ENCODE measurements at places on chromosomes 13 and 19. TPM values are rescaled to one million over a fixed set of nuclear protein-coding genes. Genes with fewer than 3 reads are reported as not detected.

The RUBCNL gene
- 1.9 TPM for polyA plus RNA-seq

The ZNF805 gene
- polyA plus RNA-seq, result 5.2 TPM

The GPC5 gene
- polyA plus RNA-seq, result 3.5 TPM

The HCN2 gene
- polyA plus RNA-seq, result 0.27 TPM

The C19orf38 gene
- polyA plus RNA-seq, result 2.4 TPM

The MAG gene
- polyA plus RNA-seq, result 2.6 TPM

The MRPS31 gene
- 39.6 TPM for polyA plus RNA-seq

The HIPK4 gene
- 0.14 TPM for polyA plus RNA-seq

GRCh38 chr19:35539314-35539713 is 6.1 kb downstream of the GAPDHS start:
- no peak for DNase-seq

DNA sequence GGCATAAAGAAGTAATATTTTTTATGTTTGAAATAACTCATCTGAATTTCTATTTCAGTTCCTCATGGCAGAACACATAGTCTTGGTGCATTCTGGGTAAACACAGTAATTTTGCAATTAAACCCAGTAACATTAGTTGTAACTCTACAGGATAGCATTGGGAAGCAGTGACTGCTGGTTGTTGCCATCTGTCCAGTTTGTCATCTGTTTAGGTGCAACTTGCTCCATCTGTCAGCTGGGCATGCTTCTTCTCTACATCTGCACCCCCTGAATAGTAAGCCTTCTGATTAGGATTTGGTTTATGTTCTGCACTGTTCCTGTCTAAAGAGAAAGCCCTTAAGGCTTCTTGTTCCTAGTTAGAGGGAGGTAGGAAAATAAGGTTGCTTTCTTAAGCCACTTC is 63.5 kb upstream of the CSNK1A1L start:
- no peak for DNase-seq

- DNase-seq, result no peak
These were observed 71.8 kb downstream of the CCDC70 start for GRCh38 chr13:51933466-51934058.

- no peak for DNase-seq
These were observed 270.6 kb downstream of the PCDH20 start for GRCh38 chr13:61144834-61145593.

DNA sequence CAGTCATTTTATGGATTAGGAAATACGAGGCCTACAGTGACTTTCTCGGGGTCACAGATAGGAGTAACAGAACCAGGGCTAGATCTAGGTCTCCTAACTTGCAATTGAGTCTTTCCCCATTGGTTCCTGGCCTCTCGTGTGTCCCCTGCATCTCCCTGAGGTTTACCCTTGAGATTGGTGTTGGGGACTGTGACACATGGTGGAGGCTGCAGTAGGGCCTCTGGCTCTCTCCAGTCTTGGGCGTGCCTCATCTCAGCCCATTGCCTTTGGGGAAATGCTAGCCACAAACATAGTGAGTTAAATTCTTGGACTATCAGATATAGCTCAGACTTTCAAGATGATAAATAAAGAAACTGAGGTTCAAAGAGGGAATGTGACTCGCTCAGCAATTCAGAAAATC is 212.1 kb downstream of the KCNRG start:
- no peak for DNase-seq

GRCh38 chr13:48532506-48533499 is at the start of gene RCBTB2:
Gene RCBTB2, minus strand, starts transcription at chr13:48533080. Its CDS starts 11,141 bp downstream, at chr13:48521939.
- peak; percentile 99 for DNase-seq

- no peak for DNase-seq
These were observed 71.5 kb downstream of the GGACT start for GRCh38 chr13:100517135-100517534.

GRCh38 chr19:58338825-58339558 is 12.2 kb downstream of the ZSCAN22 start:
- DNase-seq, result no peak

DNA sequence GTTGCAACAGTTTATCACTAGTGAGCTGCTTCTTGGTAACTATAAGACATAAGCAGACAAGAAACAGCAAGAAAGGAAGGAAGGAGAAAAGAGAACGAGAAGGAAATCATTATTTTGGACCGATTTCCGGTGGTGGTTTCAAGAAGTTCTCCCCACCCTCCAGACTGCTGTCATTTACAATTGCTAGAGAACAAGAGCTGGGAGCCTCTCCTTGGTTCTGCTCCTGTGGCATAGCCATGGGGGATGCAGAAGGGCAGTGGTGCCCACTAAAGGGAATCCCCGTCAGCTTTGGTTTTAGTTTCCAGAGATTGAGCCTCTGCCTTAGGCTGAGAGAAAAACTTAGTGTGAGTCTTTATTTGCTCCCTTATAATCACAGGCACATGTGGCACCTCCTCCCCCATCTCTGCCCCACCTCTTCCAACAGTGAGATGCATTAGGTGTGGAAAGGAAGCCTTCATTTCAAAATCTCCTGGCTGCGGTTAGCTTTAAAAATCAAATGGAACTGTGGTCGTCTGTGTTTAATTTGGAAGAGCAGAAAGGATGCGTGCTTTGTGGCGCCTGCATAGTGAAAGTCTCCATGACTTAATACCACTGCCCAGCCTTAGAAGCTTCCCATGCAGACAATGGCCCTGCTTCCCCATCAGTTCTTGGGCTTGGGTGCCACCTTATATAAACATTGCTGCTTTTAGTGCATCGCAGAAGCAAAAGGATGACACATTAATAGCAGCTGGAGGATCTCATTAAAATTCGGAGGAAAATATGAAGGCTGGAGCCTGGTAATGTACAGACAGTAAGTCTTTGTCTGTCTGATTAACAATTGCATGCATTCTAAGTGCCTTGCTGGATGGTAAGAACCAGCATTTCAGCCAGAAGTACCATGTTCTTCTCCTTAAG is 25.0 kb downstream of the LRCH1 start:
- no peak for DNase-seq

DNA sequence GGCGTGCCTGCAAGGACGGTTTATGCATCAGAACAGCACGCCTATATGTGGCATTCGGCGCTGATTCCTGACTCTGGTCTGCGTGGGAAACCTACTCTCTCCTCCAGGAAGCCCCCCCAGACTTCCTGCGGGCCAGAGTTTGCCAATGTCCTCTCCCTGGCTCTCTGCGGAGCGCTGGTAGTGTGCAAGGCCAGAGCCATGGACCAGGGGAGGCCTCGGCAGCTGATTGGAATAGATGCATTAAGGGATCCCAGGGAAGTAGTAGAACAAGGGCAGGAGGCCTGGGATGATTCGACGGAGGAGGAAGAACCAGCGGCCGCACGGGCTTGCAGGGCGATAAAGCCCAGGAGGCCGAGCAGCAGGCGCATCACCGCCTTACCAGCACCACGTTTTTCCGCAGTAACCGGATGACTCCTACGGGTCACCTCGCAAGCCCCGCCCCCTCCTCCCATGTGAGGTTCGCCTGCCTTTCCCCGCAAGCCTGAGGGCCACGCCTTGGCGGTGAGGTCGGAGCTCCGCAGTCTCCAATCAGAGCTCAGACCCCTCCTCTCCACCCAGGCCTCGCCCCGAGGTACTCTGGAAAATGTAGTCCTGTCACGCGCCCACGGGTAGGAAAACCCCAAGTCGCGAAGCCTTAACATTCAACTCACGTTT is 5.0 kb downstream of the CLEC11A start:
- no peak for DNase-seq

GRCh38 chr13:42760951-42761350 is 20.4 kb upstream of the FAM216B start:
- DNase-seq, result no peak

GRCh38 chr19:18046059-18046718 is 38.2 kb downstream of the ARRDC2 start:
- no peak for DNase-seq

DNA sequence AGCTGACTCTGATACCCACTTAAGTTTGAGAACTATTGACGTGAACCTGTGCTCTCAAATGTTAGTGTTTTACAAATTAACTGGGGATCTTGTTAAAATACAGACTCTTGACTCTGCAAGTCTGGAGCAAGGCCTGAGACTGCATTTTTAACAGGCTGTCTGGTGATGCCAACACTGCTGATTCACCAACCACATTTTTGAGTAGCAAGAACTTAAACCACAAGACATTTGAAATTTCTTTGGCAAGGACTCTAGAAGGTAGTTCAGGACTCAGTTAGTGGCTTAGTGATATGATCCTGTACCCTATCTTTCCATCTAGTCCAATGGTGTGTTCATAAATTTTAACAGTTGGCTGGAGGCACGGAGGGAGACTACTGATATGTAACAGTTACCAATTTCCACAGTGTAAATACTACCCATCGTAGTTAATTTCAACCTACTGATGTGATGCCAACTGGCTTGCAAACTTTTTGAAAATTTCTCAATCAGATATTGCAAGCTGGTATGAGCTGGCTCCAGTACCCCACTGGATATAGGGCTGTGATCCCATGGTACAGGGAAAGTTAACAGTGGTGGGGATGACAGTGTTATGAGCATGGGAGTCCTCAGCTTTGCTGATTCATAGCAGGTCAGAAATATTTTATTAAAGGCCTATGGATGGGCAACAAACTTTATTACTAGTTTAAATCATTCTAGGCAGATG is 255.1 kb downstream of the TBC1D4 start:
- no peak for DNase-seq

GRCh38 chr19:11612816-11613511 is 15.7 kb downstream of the ZNF627 start:
- DNase-seq, result no peak

- DNase-seq, result no peak
These were observed 78.0 kb downstream of the GPR12 start for GRCh38 chr13:26682606-26683005.

DNA sequence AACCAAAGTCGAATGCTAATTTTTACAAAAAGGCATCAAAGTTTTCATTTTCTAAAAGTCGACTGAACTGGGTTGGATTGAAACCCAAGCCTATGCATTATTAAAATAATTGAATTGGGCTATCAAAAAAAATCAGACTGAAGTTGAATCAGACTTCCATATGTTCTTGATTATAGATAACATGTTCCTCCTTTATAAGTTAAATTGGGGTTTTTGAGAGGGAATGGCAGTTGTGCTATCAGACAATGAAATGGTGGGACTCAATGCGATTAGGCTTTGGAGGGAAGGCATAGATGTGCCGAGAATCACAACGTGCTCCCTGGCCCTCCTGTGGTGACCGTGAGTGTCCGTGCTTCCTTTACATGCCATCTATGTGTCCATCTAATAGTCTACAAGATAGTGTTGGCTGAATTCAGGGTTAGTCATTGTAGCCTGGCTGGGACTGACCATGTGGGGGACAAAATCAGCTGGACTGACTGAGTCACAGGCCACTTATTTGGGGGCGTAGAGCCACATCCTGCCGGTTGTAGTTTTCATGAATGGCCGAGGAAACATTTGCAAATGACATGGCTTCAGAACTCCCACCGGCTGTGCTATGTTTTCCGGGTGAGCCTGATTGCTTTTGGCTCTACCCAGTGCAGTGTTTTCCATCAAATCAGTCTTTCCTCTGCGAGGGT is 37.1 kb upstream of the OLFM4 start:
- no peak for DNase-seq

DNA sequence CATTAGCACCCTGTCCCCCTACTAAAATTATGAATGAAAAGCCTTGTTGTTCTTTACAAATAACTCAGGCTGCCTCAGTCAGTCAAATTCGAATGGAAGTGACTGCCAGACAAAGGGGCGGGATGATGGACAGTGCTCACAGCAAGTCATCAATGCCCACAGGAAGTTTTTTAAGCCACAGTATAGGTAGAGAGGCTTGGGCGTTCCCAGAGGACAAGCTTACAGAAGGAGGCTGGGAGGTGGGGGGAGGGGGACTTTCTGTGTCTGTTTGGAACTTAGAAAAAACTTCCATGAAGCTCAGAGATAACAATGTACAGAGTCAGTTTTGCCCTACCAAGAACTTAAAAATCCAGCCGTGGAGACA is 18.5 kb upstream of the SPRY2 start:
- no peak for DNase-seq

GRCh38 chr19:19548915-19549759 is 11.1 kb downstream of the CILP2 start:
- DNase-seq, result no peak

DNA sequence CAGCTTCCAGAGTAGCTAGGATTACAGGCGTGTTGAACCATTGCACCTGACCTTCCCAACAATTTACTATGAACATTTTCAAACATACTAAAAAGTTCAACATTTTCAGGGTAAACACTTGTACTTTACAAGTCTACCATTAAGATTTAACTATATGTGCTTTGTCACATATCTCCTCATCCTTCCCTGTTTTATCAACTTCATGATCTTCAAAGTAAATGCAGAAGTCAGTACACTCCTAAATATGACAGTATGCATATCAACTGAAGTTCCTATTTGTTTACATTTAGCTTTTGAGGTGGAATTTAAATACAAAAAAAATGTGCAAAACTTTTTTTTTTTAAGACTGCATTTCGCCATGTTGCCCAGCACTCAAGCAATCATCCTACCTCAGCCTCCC is 18.5 kb downstream of the LNX2 start:
- no peak for DNase-seq

GRCh38 chr19:45901912-45902650 is at the start of gene MYPOP:
Gene MYPOP, minus strand, starts transcription at chr19:45902613. Its CDS starts 840 bp downstream, at chr19:45901773.
- DNase-seq, result no peak

DNA sequence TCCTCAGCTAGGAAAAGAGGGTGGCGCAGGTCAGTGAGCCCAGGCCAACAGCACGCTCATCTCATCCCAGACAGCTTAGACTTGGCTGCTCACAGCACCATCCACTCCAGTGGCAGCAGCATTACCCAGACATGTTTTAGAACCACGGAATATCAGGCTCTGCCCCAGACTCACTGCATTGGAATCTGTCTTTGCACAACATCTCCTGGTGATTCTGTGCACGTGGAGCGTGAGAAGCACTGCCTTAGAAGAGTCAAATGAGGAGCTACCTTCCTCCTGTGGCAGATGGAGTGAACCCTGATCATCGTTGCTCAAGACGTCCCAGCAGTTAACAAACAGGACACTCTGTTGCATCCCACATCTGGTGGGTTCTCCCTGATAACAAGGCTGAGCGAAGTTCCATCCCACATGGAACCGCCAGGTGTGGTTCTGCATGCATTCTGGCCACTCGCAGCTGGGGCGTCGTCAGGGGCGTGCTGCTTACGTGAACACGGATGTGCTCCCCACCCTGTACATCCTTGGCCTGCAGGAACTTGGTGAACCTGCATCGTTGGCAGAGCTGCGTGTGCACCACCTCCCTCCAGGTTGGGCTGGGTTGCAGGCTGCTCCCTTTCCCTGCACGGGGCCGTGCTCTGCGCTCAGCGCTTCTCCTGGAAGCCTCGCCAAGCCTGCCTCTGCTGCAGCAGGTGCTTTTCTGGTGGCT is 25.2 kb upstream of the ATP11A start:
- DNase-seq, result no peak
